ENCODE measurements at places on chromosomes 11 and 22.

GRCh38 chr22:46033256-46034200 lies 56.6 kb upstream of the WNT7B start:
- DNase-seq, result peak; percentile 12

DNA sequence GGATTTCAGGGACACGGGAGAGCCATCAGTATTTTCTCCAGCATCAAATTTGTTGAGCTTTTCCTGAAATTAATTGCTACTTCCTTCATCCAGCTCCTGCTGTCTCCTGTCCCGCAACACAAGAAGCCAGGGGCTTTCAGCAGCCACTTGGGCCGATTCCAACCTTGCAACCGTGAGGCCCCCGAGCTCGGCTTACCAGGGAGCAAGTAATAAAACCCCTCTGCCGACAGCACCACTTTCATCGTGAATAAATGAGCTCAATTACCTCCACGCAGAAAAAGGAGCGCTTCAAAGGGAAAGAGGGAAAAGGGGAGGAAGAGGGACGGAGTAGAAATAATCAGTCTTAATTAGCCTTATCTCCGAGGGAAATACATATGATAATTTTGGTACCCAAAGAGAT lies 76.6 kb downstream of the CELSR1 start:
- no peak for DNase-seq

- no peak for DNase-seq
Observed at GRCh38 chr11:94653561-94653960, 86.4 kb downstream of the PIWIL4 start.

GRCh38 chr11:68454767-68455166 lies 5.8 kb upstream of the PPP6R3 start:
- DNase-seq, result no peak

DNA sequence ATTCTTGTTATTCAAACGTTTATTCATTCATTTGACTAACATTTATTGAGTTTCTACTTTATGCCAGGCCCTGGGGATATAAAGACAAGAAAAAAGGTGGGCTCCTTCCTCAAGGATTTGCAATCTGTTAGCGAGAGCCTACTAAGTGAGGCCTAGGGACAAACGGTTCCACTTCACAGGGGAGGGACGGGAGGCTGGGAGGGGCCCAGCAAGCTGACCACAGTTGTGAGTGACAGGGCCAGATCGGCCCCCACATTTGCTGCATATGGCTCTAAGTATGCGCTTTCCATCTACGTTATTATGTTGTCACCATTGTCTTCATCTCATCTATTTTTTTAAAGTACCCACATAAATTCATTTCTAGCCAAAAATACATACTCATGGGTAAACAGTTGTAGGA lies 271.1 kb downstream of the BUD13 start:
- DNase-seq, result no peak

- DNase-seq, result no peak
Observed at GRCh38 chr22:37254209-37254866, 10.3 kb upstream of the RAC2 start.

DNA sequence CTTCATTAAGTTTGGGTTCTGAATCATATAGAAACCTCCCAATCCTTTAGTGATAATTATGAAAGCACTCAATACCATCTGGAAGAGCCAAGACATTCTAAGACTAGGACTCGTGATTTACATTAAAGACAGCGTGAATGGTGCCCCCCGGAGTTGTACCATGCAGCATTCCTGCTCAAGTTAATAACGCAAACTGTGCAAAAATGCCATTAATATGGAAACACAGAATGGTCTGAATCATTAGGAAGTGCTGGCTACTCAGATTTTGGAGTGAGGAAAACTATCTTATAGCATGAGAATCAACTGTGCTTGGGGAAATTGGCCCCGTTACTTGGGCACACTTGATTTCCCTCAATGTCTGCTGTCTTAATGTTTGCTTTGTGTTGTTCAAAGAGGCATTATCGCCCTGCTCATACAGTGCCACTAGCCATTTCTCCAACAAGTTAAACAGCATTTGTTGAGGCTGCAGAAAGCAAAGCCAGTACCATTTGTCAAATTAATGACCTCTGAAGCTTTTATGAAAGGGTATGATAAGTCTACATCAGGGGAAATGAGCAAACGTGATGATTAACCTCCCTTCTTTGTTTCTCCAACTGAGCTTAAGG lies 18.5 kb upstream of the TPH1 start:
- no peak for DNase-seq

DNA sequence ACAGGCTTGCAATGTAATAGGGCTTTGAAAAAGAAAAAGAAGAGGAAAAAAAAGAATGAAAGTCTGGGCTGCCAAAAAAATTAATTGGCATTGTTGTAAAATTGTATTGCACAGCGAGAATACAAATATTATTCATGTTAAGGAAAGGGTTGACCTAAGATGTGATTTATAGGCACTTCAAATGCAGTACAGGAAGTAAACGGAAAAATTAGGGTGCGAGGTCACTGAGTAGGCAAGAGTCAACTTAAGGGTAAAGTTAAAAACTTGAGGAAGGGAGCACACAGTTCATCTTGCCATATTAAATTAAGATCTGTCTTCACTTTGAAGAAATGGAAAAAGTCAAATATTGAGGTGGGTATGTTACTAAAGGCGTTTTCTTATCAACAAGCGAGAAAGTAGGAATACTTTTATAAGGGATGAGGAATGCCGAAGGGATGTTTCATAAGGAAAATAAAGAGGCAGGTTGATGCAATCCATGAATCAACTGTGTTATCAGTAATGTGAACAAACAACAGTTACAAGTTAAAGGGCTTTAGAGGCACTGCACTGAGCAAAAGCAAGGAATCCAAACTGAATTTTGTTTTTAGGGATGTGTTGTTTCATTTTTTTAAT lies 123.0 kb downstream of the WT1 start:
- no peak for DNase-seq

- DNase-seq, result no peak
Observed at GRCh38 chr11:10778217-10778970, 27.3 kb downstream of the CTR9 start.

- no peak for DNase-seq
Observed at GRCh38 chr22:39231197-39231950, 13.4 kb downstream of the PDGFB start.

- peak; percentile 89 for DNase-seq
Observed at GRCh38 chr11:107018902-107019493, 722 bp upstream of the GUCY1A2 start.

- DNase-seq, result no peak
Observed at GRCh38 chr11:132969892-132970291, 562.4 kb downstream of the OPCML start.

DNA sequence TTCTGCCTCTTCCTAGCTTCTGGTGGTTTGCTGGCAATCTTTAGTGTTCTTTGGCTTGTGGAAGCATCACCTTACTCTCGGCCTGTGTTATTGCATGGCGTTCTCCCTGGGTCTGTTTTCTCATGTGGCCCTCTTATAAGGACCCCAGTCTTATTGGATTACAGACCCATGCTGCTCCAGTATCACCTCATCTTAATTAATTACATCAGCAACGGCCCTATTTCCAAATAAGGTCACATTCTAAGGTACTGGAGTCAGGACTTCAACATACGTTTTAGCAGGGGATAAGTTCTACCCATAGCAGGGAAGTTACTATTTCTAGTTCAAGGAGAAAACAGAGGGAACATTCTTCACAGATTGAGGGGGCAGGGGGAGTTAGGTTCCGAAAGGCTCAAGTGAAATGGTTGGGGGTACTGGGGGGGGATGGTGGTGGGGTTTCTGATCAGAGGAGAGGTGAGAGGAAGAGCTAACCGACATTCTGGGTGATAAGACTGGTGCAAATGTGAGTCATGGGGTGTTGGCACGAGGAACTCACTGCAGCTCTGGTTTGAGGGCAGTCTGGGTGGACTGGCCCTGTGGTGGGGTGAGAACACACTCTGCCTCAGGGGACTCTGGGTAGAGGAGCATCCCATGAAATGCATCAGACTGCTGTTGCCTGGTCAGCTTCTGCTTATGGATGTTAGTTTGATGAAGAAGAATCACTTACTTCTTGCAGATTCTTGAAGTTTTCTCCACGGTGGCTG lies 51.5 kb upstream of the ZBED5 start:
- DNase-seq, result no peak

DNA sequence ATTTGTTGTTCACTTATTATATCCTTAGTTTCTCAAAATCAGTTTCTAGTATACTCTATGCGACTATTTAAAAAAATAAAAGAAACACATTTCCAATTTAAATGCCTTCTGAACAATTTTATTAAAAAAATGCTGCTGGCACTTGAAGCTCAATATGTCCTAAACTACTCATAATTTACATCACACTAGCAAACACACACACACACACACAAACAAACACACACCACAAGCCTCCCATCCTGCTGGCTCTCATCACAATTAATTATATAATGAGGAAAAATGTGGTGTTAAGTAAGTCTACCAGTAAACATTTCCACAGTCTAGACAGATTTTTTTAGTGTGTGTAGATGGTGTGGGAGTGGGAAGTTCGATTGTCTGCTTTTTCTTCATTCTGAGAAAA lies 350.3 kb downstream of the AASDHPPT start:
- DNase-seq, result no peak

DNA sequence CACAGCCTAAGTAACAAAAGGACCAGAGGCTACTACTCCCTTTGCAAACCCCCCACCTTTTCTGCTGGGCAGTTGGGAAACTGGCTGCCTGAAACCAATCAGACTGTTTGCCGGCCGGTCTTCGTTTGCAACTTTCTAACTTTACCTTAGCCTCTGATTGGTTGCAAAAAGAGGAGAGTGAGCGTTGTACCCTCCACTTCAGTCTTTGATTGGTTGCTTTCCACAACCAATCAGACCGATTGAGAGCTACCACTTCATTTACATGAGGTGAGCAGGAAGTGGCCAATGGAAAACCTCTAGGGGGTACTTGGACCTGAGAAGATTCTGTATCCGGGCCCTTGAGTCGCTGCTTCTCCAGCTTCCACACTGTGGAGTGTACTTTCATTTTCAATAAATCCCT lies 18.8 kb upstream of the CLNS1A start:
- DNase-seq, result no peak

DNA sequence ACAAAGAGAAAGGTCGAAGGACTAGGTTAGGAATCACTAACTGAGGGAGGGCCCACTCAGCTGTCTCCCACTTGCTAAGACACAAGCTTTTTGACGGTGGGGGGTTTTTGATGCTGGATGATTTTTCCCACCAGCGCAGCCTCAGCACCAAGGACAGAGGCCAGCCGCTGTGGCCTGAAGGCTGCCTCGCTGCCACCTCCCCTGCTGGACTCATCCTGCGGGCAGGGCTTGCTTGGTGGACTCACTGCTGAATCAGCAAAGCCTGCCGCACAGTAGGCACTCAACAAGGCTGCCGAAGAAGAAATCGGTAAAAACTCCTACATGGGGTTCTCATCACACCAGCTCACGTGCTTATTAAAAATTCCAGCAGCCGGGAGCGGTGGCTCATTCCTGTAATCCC lies 2.6 kb downstream of the ALG12 start:
- peak; percentile 16 for DNase-seq

GRCh38 chr11:36313750-36314433 lies 17.8 kb downstream of the PRR5L start:
- DNase-seq, result no peak

GRCh38 chr22:27100789-27101188 lies 443.4 kb downstream of the MIAT start:
- peak; percentile 75 for DNase-seq

GRCh38 chr11:73715541-73715940 lies 45.3 kb downstream of the RAB6A start:
- DNase-seq, result no peak

GRCh38 chr22:39013942-39014722 lies at the start of gene APOBEC3C:
Gene APOBEC3C, plus strand, starts transcription at chr22:39014257. Its CDS starts 106 bp downstream, at chr22:39014363.
- peak; percentile 76 for DNase-seq

DNA sequence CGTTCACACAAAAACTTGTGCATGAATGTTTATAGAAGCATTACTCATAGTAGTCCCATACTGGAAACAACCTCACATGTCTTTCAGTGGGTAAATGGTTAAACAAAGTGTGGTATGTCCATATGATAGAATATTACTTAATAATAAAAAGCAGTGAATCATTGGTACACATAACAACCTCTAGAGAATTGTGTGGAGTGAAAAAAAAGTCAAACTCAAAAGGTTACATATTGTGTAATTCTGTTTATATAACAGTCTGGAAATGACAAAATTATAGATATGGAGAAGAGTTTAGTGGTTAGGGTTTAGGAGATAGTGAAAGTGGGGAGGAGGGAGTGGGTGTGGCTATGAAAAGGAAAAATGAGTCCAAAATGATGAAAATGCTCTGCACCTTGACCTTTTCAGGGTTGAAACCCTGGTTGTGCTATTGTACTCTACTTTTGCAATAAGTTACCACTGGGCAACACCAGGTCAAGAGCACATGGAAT lies 243.4 kb upstream of the DDI1 start:
- no peak for DNase-seq

GRCh38 chr11:2574043-2574552 lies 125.7 kb downstream of the KCNQ1OT1 start:
- DNase-seq, result peak; percentile 18

- DNase-seq, result no peak
Observed at GRCh38 chr22:28810821-28811491, 10.6 kb upstream of the XBP1 start.

DNA sequence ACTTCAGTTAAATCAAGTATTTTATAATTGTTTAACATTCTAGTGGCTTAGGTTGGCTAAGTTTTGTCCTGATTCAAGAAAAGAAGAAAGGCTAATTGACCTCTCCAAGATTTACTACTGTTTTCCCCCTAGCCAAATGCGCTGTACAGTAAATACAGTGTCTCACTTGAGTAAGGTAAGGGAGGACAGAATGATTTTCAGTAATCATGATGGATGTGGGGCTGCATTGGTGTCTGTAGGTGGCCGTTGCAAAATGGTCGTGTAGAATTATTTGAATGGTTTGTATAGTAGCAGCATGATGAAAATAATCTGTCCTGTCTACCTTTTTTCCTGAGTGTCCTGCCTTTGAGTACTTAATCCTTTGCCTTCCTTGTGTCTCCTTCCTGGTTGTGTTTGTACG lies 4.6 kb downstream of the CECR2 start:
- DNase-seq, result no peak

GRCh38 chr11:60482361-60482760 lies 10.2 kb upstream of the MS4A12 start:
- no peak for DNase-seq

DNA sequence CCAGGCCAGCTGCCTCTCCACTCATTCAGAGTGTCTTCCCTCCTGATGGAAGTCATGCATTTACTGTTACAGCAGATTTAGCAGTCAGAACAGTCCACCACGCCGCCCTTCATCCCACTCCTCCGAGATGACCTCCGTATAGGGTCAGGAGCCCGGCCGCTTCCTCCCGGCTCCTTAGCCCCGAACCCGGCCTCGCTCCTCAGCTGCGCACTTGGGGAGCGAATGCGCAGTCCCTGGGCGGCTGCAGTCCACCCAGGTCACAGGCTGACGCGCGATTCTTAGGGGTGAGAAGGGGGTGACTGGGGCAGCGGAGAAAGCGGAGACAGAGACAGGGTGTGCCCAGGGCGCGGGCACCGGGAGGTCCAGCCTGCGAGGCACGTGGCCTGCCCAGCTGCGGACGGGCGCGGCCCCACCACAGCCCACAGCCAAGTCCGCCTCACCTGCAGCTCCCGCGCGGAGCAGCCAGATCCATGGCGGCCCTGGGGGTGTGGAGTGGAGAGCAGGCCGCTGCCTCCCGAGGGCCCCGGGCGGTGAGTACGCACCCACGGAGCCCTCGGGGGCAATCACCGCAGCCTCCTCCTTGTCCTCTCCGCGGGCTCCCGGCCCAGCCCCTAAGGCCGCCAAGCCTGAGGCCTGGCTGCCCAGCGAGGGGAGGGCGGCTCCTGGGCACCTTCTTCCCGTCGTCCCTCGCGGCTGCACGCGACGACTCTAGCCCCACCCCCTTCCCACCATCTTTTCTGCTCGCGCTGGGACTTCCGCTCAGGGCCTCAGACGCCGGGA lies 286.6 kb downstream of the BRD1 start:
- DNase-seq, result no peak

- DNase-seq, result no peak
Observed at GRCh38 chr11:93510196-93510873, 32.9 kb downstream of the SMCO4 start.

- no peak for DNase-seq
Observed at GRCh38 chr22:32583074-32583682, 108.6 kb downstream of the FBXO7 start.
